Pulmonary artery endothelial cell (primary cell): ENCODE measurements at places on chromosomes 12 and 14. TPM values are rescaled to one million over a fixed set of nuclear protein-coding genes. Genes with fewer than 3 reads are reported as not detected.

Gene SLC6A13
- not detected in 2 replicates for total RNA-seq

GRCh38 chr12:127595506-127595905, 671.5 kb upstream of the TMEM132C start:
- DNase-seq, result no peak

Gene LBHD2
- total RNA-seq, result not detected in 2 replicates

DNA sequence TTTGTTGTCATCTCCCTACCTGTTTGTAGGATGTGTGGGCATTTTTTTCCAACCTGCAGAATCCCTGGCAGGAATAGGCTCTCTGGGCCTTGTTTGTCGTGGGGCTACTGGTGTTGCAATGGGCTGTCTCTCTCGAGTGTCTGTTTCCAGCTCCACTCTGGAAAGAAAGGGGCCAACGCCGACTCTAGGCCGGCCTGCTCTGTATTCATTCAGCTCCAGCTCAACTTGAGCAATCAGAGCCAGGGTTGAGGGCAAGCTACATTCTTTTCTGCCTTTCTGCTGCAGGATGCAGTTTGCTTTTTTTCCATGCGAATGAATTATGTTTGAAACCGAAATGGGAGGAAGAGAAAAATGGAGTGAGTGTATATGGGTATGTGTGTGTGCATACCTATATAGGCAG, 2.3 kb downstream of the JDP2 start:
- no peak for DNase-seq
